NCI-H2081 (cell line): ENCODE measurements at places on chromosomes 1 and 21.
A peak's percentile ranks its signal among the peaks of the same experiment; 100 is the strongest.

DNA sequence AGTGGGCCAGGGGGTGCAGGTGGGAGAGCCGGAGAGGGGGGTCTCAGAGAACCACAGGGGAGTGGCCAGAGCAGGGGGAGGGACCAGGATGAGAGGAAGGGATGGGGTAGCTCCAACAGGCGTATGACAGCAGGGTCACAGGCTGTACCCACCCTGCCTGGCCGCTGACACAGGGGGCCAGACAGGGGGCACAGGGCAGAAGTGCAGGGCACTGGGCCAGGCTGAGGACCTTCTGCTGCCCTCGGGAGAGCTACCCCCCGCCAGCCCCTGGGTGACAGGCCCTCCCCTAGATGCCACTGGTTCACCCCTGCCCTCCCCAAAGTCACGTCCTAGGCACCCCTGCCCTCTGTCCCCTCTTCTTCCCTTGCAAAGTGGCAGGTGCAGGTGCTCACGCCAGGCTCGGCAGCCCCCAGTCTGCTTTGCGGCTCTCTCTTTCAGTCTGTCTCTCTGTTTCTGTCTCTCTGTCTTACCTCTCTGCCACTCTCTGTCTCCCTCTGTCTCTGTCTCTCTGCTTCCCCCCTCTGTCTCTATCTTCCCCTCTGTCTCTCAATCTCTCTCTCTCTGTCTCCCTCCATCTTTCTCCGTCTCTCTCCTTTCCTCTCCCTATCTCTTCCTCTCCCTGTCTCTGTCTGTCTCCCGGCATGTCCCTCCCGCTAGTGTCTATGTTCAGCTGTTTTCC is 48.5 kb downstream of the WNT9A start:
- DNase-seq = no peak

DNA sequence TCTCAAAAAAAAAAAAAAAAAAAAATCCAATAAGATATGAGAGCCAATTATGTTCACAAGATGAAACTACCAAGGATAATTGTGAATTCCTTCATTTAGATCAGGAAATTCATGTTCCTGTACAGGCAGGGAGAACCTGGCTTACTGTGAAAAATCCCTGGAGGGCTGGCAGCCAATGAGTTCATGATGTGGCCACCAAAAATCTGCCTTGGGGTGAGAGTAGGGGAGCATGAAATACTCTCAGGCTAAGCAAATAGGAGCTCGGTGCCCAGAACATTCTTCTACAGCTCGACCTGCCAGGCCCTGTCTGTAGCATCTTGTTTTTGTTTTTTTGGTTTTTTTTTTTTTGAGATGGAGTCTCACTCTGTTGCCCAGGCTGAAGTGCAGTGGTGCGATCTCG is 50.1 kb downstream of the PIK3CD start:
- no peak for DNase-seq

DNA sequence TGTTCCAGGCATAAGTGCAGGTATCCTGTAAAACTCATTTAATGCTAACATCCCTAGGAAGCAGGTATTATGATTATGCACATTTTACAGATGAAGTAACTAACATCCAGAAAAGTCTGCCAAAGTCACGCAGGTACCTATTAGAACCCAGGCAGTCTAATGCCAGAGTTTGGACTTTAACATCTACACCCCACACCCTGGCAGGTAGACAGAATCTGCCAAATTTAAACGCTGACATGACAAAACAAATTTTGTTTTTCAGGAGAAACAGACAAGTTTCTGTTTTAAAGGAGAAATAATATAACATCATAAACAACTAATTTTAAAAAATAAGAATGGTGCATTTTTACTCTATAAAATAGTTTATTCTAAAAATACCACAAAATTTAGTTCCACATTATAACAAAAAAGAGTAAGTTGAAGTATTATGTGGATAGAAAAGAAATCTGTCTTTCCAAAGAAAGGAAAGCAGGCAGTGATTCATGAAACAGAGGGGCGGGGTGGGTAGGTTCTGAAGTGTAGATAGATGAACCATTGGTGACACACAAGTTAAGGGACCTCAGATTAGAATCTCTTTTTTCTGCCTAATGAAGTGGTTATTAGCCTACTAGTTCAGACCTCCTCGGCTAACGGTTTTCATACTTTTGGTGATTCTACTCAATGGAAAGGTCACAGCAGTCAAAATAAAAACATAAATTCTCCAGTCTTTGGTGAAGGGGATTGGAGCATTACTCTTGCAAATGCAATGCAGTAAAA is 1.7 kb downstream of the ASPM start:
- no peak for DNase-seq

- no peak for DNase-seq
Observed at GRCh38 chr1:227265891-227266290, 52.4 kb downstream of the CDC42BPA start.

- no peak for DNase-seq
Observed at GRCh38 chr1:158654571-158654970, 31.9 kb downstream of the SPTA1 start.

GRCh38 chr1:177983077-177983476 is 13.2 kb upstream of the SEC16B start:
- DNase-seq = no peak

DNA sequence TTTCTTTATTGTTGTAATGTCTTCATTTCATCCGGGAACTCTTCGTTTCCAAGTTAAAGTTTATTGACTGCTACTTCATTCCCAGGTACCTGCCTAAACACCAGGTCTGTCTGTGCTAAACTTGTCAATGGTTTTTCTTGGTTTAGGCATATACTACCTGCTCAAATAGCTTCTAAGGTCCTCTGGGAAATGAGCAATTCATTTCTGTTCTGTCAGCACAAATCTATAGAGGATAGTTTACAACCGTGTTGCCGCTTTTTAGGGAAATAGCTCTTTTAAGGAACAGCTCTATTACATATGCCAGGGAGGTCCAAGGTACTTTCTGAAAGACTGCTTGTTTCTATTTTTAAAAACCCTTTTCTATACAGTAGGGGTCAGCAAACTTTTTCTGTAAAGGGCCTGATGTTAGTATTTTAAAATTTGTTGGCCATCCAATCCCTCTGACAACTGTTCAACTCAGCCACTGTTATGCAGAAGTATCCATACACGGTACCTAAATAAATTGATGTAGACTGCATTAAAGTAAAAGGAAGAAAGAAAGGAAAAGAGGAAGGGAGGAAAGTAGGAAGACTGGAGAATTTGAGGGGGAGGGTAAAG is 222.7 kb upstream of the PTBP2 start:
- DNase-seq = no peak

GRCh38 chr1:174990382-174990999 is 9.3 kb upstream of the CACYBP start:
- DNase-seq = no peak

DNA sequence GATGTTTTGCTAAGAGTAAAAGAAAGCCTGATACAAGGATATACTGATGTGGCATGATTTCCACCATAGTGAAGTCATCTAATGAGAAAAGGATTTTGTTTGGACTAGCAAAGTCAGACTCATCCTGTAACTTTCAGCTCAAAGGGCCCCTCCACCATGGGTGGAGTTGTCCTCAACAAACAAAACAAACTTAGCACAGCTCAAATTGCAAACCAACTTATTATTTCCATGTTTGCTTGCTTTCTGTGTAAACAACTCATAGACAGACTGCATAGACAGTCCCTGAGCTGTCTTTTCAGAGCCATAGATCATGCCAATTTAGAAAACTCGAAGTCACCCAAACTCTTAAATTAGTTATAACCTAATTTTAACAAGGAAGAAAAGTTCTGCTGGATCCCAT is 69.4 kb upstream of the VAV3 start:
- DNase-seq = no peak

DNA sequence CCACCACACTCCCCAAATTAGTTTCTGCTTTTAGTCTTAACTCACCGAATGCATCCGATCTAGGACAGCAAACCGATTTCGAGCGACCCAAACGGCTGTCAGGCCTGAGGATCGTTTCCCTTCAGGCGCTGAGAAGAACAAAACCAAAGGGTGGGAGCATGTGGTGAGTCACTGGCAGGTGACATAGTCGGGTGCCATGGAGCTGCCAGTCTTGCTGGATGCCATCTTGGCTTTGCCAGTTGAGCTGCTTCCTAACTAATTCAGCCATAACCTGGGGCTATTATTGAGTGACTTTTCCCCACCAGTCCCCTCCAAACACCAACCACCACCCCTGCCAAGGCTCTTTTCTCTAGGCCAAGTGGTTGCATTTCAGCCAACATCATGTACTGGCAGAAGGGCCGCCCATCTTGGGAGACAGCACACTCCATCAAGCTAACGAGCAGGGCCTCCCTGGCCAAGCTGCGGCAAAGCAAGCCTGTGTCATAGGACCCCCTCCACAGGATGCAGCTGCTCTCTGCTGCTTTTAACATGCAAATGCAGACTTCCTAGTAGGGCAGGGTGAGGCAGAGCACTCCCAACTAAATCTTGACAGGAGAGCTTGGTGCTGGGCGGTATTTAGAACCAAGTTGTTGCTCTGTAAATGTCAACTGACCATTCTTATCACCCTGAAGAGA is 22.3 kb upstream of the PEX19 start:
- peak; percentile 61 for DNase-seq

- DNase-seq = no peak
Observed at GRCh38 chr1:203456577-203456976, 19.0 kb upstream of the PRELP start.

DNA sequence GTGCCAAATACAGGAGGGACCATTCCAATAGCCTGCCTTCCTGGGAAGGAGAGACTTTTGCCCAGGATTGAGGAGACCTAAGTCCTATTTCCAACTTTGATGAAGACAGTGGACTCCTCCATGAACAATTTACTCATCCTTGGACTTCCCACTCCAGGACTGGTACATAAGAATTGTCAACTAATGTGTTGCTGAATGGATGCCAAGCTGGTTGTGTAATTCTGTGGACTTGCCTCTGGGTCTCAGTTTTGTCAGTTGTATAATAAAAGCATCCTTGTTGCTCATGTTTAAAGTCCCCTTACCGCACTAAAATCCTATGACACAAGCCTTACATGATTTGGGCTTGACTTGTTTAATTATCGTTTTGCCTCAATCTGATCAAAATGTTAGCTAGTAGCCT is 13.2 kb upstream of the ZP4 start:
- DNase-seq = no peak

GRCh38 chr21:40829308-40829707 is 17.6 kb downstream of the DSCAM start:
- DNase-seq = no peak

DNA sequence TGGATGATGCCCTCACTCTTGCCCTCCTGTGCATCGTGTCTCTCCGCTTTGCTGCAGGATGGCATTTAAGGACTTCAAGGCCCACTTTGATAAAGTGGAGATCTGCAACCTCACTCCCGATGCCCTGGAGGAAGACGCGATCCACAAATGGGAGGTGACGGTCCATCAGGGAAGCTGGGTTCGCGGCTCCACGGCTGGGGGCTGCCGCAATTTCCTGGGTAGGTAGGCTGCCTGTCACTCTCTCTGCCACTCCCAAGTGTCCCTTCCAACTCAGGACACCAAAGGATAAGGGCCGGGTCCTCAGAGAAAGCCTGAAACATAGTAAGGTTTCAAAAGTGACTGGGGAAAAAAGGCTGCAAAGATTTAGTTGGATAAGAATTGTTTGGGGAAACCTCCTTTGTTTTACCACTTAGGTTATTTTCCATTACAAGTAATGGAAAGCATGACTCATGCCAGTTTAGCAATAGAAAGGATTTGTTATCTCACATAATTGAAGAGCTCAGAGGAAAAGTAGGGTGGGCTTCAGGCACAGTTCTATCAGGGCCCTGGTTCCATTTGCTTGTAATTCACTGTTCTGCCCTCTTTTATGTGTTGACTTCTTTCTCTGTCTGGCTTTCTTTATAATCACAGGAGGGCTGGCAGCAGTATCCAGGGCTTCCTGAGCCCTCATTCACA is 31.9 kb downstream of the CAPN9 start:
- no peak for DNase-seq
